ENCODE measurements at places on chromosomes 2 and 18. TPM values are rescaled to one million over a fixed set of nuclear protein-coding genes. Genes with fewer than 3 reads are reported as not detected.

Gene SLC16A14
- 0.56 TPM for total RNA-seq

Gene CCDC85A
- 0.20 TPM for total RNA-seq

Gene CDH19
- not detected for total RNA-seq

Gene DUSP19
- total RNA-seq = 1.0 TPM

Gene CPO
- not detected for total RNA-seq

Gene MYO7B
- not detected for total RNA-seq

Gene TSPYL6
- total RNA-seq = not detected

Data from MCF 10A (cell line).